ENCODE measurements at places on chromosomes 11 and 22. TPM values are rescaled to one million over a fixed set of nuclear protein-coding genes. Genes with fewer than 3 reads are reported as not detected.

DNA sequence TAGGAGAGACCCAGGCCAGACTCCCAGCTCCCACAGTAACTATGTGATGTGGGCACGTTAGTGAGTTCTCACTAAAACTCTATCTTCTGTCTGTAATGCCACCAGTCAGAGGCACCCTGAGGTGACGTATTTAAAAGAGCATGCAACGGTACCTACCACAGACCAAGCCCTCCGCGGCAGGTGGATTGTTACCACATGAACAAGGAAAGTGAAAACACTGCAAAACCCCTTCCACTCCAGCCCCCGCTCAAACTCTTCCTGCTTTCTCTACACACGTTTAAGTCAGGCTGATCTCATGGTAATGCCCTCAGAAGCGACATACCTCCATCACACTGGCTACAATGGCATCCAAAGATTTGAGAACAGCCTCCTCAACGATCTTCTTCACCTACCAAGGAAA lies 36.7 kb downstream of the SERPIND1 start:
- DNase-seq: no peak
- no peak overlapping the region for H3K4me3 ChIP-seq
- no peak overlapping the region for H3K27ac ChIP-seq
- peaks cover 27% of the 10 kb centered on the region for H3K36me3 ChIP-seq

Gene TAGLN
- 6.4 TPM for total RNA-seq

Gene RAG2
- not detected for total RNA-seq

DNA sequence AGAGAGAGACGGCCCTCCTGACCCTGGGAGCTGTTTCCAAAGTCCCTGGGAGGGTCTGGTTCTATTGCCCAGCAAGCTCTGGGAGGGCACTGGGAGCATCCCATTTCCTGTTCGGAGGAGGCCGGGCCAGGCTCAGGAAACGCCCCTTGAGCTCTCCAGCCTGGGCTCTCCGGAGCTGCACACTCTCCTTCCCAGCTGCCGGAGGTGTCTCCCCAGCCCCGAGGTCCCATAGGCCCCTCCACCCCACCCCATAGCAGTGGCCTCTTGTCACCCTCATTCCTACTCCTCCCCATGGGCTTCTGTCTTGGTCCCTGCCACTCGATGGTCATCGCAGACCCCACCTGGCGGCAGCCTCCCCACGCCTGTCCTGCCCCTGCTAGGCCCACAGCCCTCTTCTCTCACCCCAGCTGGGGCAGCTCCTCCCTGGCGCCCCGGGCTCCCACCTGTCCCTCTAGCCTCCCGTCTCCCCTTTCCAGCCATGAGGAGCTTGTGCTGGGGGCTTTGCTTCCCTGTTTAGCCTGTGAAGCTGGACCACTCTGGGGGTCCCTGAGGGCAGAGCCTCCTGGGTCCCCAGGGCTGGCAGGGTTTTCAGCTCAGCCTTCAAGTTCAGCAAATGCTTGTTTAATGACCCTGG lies 2.8 kb downstream of the TSPAN32 start:
- no peak for DNase-seq
- no peak overlapping the region for H3K27ac ChIP-seq
- H3K36me3 ChIP-seq: no peaks in the 10 kb centered on the region
- H3K27me3 ChIP-seq: no peaks in the 10 kb centered on the region

DNA sequence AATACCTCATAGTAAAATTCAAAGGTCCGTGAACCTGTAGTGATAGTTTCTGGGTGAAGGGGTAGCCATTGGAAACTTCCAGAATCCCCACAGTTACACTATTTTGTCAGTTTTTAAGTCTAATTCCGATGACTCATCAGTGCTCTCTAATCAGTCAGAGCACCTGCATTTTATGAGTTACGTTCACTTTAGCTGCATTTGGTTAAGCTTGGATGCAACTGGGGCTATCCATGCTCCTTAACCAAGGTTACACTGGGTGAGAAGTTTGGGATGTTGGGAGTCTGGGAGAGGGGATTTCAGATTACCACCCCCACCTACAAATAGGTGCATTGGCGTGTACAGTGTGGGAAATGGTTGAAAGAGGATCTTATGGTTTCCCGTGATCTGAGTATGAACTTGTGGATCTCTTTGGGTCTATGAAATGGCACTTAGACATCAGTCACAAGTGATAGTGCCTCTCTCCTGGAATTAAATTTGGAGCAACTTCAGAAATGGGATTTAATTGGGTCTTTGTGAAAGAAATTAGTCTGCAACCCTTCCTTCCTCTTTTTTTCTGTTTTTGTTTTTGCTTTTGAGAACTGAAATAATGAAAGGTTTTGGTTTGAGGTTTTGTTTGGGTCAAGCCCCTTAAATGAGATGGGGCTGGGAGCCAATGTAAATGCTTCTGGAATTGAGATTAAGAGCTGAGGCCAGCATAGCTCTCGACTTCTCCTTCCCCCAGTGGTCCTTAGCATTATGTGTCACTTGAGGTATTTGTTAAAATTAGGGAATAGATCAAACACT lies 31.5 kb downstream of the EHF start:
- peaks cover 57% of the 10 kb centered on the region for H3K4me1 ChIP-seq
- H3K27ac ChIP-seq: no peak overlapping the region
- no peaks in the 10 kb centered on the region for H3K36me3 ChIP-seq
- H3K4me3 ChIP-seq: no peak overlapping the region

GRCh38 chr11:70568814-70569617 lies 170.7 kb downstream of the CTTN start:
- H3K4me1 ChIP-seq: peaks cover 30% of the 10 kb centered on the region
- no peak for DNase-seq
- H3K27me3 ChIP-seq: no peaks in the 10 kb centered on the region
- no peak overlapping the region for H3K4me3 ChIP-seq
- H3K36me3 ChIP-seq: no peaks in the 10 kb centered on the region

- H3K27me3 ChIP-seq: peaks cover 45% of the 10 kb centered on the region
- no peak overlapping the region for H3K27ac ChIP-seq
- H3K4me3 ChIP-seq: no peak overlapping the region
- no peaks in the 10 kb centered on the region for H3K36me3 ChIP-seq
Measured at GRCh38 chr22:43884600-43885318, 7.1 kb downstream of the PNPLA5 start.

DNA sequence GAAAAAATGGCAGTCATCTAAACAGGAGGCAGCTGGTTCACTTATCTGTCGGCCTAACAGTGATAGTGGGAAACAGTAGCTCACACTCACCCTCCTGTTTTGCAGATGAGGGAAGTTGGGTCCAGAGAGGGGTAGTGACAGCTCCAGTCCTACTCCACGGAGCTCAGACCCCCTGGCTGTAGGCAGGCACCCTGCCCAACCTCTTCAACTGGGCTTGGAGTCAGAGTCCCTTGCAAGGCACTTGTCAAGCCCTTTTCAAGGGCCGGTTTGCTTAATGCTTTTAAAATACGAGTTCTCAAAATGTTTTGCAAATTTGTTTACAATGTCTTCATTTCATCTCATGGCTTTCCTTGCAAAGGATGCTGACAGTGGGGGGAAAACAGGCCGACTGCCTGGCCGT lies 75.1 kb downstream of the BMAL1 start:
- H3K27ac ChIP-seq: no peak overlapping the region
- H3K4me1 ChIP-seq: no peaks in the 10 kb centered on the region
- no peak overlapping the region for H3K4me3 ChIP-seq
- no peak for DNase-seq
- no peaks in the 10 kb centered on the region for H3K36me3 ChIP-seq

DNA sequence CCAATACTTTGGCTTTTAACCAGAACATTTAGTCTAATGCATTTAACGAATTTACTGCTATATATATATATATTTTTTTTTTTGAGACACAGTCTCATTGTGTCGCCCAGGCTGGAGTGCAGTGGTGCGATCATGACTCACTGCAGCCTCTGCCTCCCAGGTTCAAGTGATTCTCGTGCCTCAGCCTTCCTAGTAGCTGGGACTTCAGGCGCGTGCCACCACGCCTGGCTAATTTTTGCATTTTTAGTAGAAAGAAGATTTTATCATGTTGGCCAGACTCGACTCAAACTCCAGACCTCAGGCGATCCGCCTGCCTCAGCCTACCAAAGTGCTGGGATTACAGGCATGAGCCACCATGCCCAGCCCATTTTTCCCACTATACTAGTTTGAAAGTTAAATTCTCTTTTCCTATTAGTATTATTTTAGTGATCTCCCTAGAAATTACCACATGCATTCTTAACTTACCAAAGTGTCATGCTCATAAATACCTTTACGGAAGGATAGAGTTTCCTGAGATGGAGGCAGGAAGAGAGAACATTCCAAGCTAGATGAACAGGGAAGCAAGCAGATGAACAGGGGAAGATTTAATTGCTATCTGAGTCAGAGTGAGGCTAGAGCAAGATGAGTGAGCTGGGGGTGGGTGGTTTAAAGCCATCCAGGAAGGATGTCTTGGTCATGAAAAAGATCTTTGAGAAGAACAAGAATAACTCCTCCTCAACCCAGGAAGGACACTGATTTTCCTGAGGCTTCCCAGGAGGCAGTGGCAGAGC lies 4.4 kb upstream of the PGAP2 start:
- H3K4me3 ChIP-seq: no peak overlapping the region
- peaks cover 11% of the 10 kb centered on the region for H3K4me1 ChIP-seq
- no peaks in the 10 kb centered on the region for H3K27me3 ChIP-seq
- H3K36me3 ChIP-seq: no peaks in the 10 kb centered on the region
- no peak overlapping the region for H3K27ac ChIP-seq
- DNase-seq: no peak

DNA sequence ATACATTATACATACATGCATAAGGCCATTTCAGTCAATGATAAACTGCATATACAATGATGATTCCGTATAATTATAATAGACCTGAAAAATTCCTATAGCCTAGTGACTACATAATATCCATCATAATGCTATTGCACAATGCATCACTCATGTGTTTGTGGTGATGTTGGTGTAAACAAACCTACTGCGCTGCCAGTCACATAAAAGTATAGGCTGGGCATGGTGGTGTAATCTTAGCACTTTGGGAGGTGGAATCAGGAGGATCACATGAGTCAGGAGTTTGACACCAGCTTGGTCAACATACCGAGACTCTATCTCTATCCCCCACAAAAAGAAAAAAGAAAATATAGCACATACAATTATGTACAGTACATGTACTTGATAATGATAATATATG lies 163.7 kb upstream of the DDI1 start:
- H3K27ac ChIP-seq: no peak overlapping the region
- DNase-seq: no peak
- H3K4me1 ChIP-seq: no peaks in the 10 kb centered on the region
- no peaks in the 10 kb centered on the region for H3K36me3 ChIP-seq
- no peaks in the 10 kb centered on the region for H3K27me3 ChIP-seq
- H3K4me3 ChIP-seq: no peak overlapping the region

DNA sequence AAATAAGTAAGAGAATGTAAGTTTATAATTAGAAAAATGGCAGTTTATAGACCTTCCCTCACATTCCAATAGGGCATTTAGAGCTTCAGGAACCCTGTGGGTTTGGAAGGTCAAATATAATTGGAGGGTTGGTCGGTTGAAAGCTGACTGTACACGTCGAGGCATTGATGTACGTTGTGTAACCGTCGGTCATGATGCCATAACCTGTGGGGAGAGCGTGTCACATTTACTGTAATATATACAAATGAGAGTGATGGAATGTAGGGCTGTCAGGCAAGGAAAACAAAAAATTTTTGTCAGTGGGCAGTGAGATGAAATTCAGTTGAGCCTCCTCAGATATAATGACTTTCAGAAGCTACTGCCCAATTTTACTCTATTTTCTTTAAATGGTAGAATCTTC lies 88.5 kb downstream of the ARL14EP start:
- H3K36me3 ChIP-seq: no peaks in the 10 kb centered on the region
- DNase-seq: no peak
- peaks cover 38% of the 10 kb centered on the region for H3K4me1 ChIP-seq
- H3K27me3 ChIP-seq: no peaks in the 10 kb centered on the region
- no peak overlapping the region for H3K4me3 ChIP-seq
- no peak overlapping the region for H3K27ac ChIP-seq

GRCh38 chr11:130629039-130629438 lies 180.6 kb downstream of the ADAMTS15 start:
- DNase-seq: no peak
- H3K27ac ChIP-seq: no peak overlapping the region
- H3K4me3 ChIP-seq: no peak overlapping the region
- H3K4me1 ChIP-seq: no peaks in the 10 kb centered on the region
- no peaks in the 10 kb centered on the region for H3K36me3 ChIP-seq

GRCh38 chr11:126054882-126055281 lies 7.8 kb downstream of the CDON start:
- no peak for DNase-seq
- no peak overlapping the region for H3K4me3 ChIP-seq
- H3K27me3 ChIP-seq: peaks cover 19% of the 10 kb centered on the region
- H3K4me1 ChIP-seq: peaks cover 27% of the 10 kb centered on the region
- H3K36me3 ChIP-seq: no peaks in the 10 kb centered on the region

DNA sequence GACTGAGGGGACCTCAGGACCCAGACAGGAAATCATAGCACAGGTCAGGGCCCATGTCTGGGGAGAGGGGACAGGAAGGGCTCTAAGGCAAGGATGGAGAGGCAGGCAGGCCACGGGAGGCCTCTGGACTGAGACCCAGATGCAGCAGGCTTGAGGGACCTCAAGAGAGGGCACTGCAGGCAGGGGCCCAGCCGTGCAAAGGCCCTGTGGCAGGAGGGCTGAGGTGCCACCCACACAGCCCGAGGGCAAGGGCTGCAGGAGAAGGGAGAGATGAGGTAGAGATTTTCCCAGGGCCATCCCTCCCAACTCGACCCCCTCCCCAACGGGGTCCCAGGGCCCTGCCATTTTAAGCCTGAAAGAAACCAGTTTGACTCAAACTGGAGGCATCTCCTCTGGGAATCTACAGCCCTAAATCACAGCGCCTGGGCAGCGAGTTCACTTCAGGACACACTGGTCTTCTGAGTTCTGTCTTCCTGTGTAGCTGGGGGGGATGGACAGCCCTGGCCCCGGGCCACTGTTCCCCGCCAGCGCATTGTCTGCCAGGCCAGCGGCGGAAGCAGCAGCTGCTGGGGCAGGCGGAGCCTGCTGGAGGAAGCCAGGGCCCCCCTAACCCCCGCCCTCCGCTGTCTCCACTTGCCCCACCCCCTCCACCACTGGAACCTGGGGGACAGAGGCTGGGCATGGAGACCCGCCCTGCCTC lies 20.3 kb upstream of the WNT7B start:
- H3K27ac ChIP-seq: peak overlapping the region; percentile 57
- DNase-seq: no peak
- peaks cover 2% of the 10 kb centered on the region for H3K27me3 ChIP-seq
- no peak overlapping the region for H3K4me3 ChIP-seq
- H3K36me3 ChIP-seq: no peaks in the 10 kb centered on the region

DNA sequence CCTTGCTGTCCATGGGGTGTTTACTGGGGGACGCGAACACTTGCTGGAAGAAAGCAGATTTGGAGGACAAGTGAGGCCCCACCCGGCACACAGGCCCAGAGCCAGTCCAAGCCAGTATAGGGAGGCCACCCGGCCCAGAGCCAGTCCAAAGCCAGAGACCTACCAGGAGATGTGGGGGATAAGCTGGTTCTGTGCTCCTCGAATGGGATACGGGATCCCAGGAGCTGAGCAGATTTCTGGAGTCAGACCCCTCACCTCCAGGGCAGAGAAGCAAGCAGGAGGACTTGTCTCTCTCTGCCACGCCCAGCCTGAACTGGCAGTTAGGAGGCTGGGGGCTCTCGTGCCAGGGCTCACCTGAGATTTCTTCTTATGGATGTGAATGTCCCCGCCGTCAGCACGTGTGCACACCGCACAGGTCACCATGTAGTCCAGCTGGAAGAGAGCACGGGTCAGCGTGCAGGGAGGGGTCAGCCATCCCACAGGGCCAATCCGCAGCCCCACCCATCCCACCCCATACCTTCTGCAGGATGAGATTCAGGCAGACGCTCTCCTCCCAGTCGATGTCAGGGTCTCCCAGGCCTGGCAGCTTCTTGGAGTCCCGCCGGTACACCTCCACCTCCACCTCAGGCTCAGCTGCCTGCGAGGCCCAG lies 35.3 kb downstream of the KIAA0930 start:
- H3K27me3 ChIP-seq: no peaks in the 10 kb centered on the region
- H3K4me1 ChIP-seq: peaks cover 16% of the 10 kb centered on the region
- H3K36me3 ChIP-seq: no peaks in the 10 kb centered on the region
- DNase-seq: no peak
- H3K4me3 ChIP-seq: no peak overlapping the region
- no peak overlapping the region for H3K27ac ChIP-seq
